Progenitor cell of endocrine pancreas (in vitro differentiated cells): ENCODE measurements at places on chromosomes 5 and 9. TPM values are rescaled to one million over a fixed set of nuclear protein-coding genes. Genes with fewer than 3 reads are reported as not detected.

DNA sequence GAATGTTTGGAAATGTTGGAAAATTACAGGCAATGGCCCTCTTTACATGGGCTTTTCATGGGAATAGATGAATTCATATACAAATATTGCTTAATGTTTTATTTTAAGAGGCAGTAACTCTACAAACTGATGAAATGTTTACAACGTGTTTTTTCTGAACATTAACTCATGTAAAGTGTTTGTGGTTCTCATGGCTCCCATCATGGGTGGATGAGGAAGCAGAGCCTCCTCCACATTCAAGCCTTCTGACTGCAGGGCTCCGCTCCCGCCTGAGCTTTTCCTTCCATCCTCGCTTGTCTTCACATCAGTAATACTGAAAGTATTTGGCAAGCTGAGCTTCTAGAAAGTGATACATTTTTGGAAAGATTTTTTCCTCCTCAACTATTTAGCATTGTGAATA lies 204.2 kb downstream of the ARHGAP26 start:
- no peak overlapping the region for H3K4me3 ChIP-seq
- no peaks in the 10 kb centered on the region for H3K36me3 ChIP-seq
- no peak overlapping the region for H3K27ac ChIP-seq
- H3K27me3 ChIP-seq: no peaks in the 10 kb centered on the region
- DNase-seq: no peak

GRCh38 chr5:56143373-56143714 lies 89.8 kb downstream of the ANKRD55 start:
- no peaks in the 10 kb centered on the region for H3K36me3 ChIP-seq
- DNase-seq: no peak
- H3K27ac ChIP-seq: no peak overlapping the region
- H3K4me3 ChIP-seq: no peak overlapping the region
- peaks cover 5% of the 10 kb centered on the region for H3K4me1 ChIP-seq

DNA sequence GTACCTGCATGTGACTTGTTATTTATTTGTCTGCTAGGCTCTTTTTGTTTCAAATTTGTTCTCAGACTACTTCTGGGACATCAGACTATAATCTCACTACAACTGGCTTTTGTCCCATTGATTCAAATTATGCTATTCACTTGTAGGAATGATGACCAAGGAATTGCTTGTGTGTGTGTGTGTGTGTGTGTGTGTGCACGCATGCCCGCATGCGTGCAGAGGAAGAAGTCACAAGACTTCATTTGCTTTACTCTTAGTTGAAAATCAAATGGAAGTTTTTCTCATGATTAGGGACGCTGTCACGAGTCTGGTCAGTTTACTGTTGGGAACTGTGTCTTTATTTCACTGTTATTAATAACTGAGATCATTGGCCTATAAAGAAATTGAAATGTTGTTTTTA lies 268.7 kb downstream of the RAB3C start:
- H3K4me3 ChIP-seq: no peak overlapping the region
- H3K27me3 ChIP-seq: no peaks in the 10 kb centered on the region
- H3K27ac ChIP-seq: no peak overlapping the region
- H3K36me3 ChIP-seq: no peaks in the 10 kb centered on the region

- H3K36me3 ChIP-seq: no peaks in the 10 kb centered on the region
- H3K4me3 ChIP-seq: no peak overlapping the region
- H3K27ac ChIP-seq: no peak overlapping the region
- H3K27me3 ChIP-seq: no peaks in the 10 kb centered on the region
- H3K4me1 ChIP-seq: no peaks in the 10 kb centered on the region
- no peak for DNase-seq
Observed at GRCh38 chr5:30099634-30100033, 1093.9 kb upstream of the CDH6 start.

The SMIM33 gene
- not detected in 2 replicates for total RNA-seq

- no peak for DNase-seq
- H3K27me3 ChIP-seq: no peaks in the 10 kb centered on the region
- H3K36me3 ChIP-seq: peaks cover 11% of the 10 kb centered on the region
- no peak overlapping the region for H3K4me3 ChIP-seq
Observed at GRCh38 chr5:137672001-137672400, 63.9 kb downstream of the KLHL3 start.

DNA sequence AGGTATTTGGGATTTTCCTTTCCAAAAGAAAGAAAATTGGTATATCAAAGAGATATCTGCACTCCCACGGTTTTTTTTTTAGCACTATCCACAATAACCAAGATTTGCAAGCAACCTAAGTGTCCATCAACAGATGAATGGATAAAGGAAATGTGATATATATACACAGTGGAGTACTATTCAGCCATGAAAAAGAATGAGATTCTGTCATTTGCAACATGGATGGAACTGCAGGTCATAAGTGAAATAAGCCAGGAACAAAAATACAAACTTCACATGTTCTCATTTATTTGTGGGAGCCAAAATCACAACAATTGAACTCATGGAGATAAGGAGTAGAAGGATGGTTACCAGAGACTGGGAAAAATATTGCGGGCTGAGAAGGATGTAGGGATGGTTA lies 9.8 kb downstream of the ANKRD31 start:
- H3K4me3 ChIP-seq: no peak overlapping the region
- H3K4me1 ChIP-seq: no peaks in the 10 kb centered on the region
- no peaks in the 10 kb centered on the region for H3K27me3 ChIP-seq
- no peak for DNase-seq
- no peak overlapping the region for H3K27ac ChIP-seq

The SLIT3 gene
- 18.8 and 19.6 TPM in 2 replicates for total RNA-seq

- H3K27me3 ChIP-seq: peaks cover 3% of the 10 kb centered on the region
- no peak for DNase-seq
- H3K4me1 ChIP-seq: no peaks in the 10 kb centered on the region
- H3K27ac ChIP-seq: no peak overlapping the region
- H3K4me3 ChIP-seq: no peak overlapping the region
- H3K36me3 ChIP-seq: no peaks in the 10 kb centered on the region
Observed at GRCh38 chr9:18362901-18363685, 110.9 kb upstream of the ADAMTSL1 start.
